ENCODE measurements at places on chromosomes 5 and 9.
A peak's percentile ranks its signal among the peaks of the same experiment; 100 is the strongest.

GRCh38 chr9:17875886-17876285 lies 297.0 kb downstream of the SH3GL2 start:
- DNase-seq: no peak

- DNase-seq: no peak
These were observed 74.0 kb downstream of the GNAQ start for GRCh38 chr9:77957652-77958051.

DNA sequence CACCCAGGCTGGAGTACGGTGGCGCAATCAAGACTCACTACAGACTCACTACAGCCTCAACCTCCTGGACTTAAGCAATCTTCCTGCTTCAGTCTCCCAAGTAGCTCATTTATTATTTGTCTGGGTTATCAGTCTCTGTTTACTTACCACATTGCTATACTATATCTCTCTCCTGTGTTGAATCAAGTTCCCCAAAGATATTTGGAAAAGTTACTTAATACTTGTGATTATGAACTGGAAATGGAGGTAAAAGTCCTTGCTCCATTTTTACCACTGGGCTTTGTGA lies 55.6 kb downstream of the ANGPTL2 start:
- peak; percentile 68 for DNase-seq

DNA sequence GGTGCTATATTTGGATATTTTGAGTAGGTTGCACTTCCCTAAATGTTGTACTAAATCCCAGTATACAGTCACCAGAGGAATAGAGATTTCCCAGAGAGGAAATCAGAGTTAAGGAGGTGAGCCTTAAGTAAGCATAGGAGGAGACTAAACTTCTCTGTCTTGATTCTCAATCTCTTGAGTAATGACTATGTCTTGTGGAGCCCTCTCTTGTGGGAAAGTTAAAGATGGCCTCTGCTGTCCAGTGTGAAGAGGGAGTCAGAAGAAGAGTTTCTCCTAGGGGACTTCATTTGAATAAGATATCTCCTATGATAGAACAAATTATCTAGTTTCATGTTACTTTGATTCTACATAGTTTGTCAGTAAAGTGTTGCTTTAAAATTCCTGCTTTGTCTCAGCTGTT lies 502.5 kb downstream of the PDE4D start:
- no peak for DNase-seq

- DNase-seq: peak; percentile 67
These were observed 21.2 kb downstream of the RASEF start for GRCh38 chr9:83041771-83042170.

DNA sequence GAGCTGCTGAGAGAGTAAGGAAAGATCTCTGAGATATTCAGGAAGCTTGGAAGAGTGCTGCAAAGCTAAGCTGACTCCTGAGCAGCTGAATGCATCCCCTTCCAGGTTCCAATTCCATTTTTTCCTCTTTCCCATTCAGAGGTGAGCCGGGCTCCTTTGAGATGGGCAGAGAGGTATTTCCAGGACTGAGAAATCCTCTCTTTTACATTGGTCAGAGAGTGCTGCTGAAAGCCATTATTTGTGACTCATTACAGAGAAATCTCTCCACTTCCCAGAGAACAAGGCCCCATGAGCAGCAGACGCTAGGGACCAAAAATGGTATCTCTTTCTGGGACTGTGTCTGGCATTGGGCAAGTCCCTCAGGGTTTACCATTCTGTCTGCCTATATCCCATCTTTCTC lies 3.7 kb downstream of the MCTP1 start:
- DNase-seq: peak; percentile 30

DNA sequence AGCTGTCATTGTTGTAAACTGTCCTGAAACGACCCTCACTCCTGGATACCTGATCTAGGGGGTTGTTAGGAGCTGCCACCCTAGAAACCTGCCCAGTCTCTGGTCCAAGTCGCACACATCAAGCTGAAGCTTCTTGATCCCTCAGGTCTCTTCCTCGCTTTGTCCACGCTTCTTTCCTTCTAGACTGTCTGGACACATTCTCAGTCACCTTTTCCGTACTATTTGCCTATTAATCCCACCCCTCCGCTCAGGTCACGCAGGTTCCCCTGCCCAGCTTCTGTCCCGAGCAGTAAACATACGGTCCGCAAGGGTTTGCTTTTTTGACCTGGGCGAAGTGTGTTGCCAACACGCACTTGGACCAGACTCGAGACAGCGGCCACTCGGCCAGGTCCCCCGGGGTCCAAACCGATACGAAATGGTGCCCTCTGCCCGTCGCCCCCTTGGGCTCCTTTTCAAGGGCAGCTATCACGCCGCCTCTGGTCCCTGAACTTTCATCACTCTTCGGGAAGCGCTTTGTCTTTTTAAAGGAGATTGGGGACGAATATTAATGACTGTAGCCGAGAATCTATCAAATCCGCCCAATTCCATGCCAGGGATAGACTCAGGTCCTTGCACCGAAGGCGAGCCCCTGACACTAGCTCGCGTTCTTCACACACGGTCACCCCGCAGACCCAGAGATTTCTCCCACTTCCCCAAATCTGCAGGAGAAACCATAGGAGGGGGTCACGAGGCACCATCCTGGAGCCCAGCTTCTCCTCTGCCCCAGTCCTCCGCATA lies 814 bp downstream of the PLCXD3 start:
- no peak for DNase-seq

- DNase-seq: no peak
These were observed 4.3 kb upstream of the EMB start for GRCh38 chr5:50445296-50445949.

DNA sequence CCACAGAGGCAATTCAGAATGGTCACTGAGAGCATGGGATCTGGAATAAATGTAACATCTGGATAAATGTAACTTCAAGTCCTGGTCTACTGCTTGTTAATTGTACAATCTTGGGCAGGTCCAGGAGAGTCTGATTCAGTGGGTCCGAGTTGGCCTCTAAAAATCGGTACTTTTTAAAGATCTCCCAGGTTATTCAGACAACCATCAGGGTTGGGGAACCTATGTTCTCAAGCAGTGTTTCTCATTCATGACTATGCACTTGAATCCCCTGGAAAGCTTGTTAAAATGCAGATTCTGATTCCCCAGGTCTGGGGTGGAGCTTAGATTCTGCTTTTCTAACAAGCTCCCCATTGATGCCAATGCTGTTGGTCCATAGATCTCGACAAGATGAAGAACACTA lies 14.8 kb downstream of the ANXA1 start:
- no peak for DNase-seq

DNA sequence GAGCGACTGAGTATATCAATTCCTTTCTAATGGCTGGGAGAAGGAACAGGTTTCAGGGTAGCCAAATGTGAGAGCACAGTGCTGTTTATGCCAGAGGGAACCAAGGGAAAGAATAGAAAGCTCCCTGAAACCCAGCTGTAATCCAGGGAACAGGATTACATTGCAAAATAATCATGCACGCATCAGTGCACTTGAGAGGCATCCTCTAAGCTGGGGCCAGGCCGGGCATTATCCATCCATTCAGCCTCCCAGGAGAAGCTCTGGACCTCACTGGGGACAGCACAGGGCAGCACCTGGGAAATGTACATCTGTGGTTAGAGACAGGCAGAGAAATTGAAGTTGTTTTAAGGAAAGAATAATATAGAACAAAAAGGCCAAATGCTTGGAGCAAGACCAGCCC lies 72.7 kb downstream of the MTRR start:
- no peak for DNase-seq

- DNase-seq: no peak
These were observed 223.0 kb upstream of the MPDZ start for GRCh38 chr9:13502484-13502883.

DNA sequence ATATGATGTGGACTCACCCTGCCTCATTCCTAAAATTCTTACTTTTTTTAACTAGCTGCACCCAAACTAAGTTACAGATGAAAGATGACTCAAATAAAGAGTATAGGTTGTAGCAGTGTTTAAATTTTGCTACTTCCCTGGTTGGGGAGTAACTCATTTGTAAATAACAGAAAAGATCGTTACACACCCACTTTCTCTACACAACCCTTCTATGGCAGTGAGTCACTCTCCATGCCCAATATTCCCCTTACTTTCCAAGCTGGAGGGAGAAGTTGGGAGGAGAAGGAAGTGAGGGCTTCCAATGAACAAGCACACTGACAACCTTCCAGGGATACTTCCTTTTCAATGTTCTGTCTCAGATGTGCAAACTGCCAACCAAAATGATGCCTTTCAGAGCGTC lies 1.9 kb downstream of the RASEF start:
- DNase-seq: no peak

- DNase-seq: no peak
These were observed 74.9 kb downstream of the MACROH2A1 start for GRCh38 chr5:135324160-135324559.

GRCh38 chr9:14524873-14525515 lies 168.2 kb downstream of the ZDHHC21 start:
- DNase-seq: no peak

DNA sequence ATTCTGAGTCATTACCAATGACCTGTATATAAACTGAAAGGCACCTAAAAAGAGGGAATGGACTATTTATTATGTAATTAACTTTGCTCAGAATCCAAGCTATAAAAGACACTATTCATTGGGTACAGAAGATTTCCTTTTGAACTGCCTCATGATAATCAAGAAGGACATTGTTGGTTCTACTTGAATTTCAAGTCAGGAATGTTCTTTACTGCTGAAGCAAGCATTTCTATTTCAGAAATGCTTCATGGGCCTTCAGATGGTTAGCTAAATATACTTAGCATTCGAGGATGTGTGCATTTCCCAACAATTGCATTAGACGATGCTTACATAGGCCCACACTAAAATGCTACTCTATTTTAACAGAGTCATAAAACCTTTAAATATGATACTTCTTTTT lies 658.2 kb upstream of the DMAC1 start:
- DNase-seq: no peak

GRCh38 chr5:14777187-14777586 lies 94.4 kb downstream of the ANKH start:
- peak; percentile 11 for DNase-seq

- DNase-seq: no peak
These were observed 137.6 kb upstream of the MAP3K1 start for GRCh38 chr5:56677690-56678305.

DNA sequence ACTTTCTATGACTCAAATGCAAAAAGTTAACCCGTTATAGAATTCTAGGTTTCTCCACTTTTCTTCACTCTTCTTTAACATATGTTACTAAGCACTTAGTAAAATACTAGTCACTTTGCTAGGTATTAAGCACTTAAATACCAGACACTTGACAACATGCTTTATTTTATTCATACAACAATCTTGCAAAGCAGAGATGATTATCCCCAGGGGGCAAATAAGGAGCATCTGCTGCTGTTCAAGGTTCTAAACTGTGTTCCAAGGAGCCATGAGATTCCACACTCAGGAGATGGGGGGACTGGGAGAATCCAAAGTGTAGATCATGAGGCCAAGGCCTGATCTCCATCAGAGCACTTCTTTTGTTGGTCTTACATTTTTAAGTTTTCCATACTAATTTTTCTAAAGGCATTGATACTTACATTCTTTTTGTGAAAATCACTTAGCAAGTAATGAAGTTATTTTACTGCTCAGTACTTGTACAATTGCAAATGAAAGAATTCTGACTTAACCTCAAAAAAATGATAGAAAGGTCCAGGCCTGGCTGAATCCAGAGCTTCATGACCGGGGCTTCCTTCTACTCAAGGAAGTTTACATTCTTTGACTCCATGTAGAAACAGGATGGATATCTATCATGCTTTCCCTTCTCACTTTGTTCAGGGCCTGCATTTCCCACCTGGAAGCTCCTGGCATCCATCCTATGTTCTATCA lies 504.4 kb upstream of the WWC1 start:
- DNase-seq: no peak

- no peak for DNase-seq
These were observed 174.4 kb downstream of the CHSY3 start for GRCh38 chr5:130078661-130079060.

GRCh38 chr5:148268566-148268965 lies at the start of gene SPINK13:
TSS of gene SPINK13 (plus strand) at chr5:148268794. CDS start at chr5:148270073, 1,279 bp downstream.
- DNase-seq: peak; percentile 78

DNA sequence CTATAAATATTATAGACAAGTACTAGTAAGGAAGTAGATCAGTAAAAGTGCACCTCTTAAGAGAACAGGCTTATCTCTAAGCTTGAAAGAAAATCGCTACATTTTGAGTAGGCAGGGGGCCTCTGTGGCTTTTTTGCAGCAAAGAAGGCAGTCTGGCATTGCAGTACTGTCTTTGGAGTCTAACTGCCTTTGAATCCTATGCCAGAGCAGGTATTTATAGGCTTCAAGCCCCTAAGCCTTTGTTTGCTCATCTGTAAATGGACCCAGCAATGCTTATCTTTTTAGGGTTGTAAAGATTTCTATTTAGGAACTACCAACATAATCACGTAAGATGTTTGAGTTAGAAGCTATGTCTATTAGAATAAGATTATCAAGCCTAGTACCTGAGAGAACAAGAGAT lies 23.7 kb upstream of the HK3 start:
- no peak for DNase-seq

- no peak for DNase-seq
These were observed 66.4 kb upstream of the PITX1 start for GRCh38 chr5:135100431-135100830.

- DNase-seq: no peak
These were observed 24.5 kb downstream of the GLRX start for GRCh38 chr5:95798048-95798447.

DNA sequence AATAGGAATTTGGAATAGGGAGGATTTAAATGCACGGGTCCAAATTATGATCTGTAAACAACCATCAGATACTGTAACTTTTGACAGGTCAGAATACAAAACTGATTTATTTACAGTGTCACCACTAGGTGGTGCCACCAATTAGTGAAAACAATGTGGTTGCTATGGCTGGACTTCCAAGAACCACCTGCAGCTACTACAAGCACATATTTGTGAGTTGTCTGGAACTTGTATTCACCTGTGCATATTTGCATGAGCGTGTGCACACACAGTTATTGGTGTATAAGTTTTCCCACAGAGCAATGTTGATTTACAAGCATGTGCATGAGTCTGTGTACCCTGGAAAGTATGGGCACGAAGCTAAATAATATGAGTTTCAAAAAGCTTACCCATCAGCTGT lies 3.0 kb upstream of the HRCT1 start:
- DNase-seq: peak; percentile 72

DNA sequence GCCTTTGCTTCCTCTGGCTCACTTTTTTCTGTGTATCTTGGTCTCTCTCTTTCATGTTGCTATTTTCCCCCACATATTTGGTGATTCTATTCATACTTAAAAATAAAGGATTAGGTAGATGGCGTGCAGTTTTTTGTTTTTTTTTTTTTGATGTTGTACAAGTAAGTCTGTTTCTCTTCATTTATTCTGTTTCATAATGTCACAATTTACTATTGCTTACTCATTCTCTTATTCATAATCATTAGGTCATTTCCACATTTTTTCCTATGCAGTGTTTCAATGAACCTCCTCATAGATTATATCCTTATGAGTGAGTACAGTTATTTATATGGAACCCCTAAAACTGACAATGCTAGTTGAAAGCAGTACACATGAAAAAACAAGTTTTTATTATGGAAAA lies 136.3 kb downstream of the APBA1 start:
- DNase-seq: peak; percentile 38

All from fibroblast of lung (primary cell).